ENCODE measurements at places on chromosomes 6 and 20.

GRCh38 chr20:34891166-34892062, 15.0 kb downstream of the ACSS2 start:
- no peak for DNase-seq

DNA sequence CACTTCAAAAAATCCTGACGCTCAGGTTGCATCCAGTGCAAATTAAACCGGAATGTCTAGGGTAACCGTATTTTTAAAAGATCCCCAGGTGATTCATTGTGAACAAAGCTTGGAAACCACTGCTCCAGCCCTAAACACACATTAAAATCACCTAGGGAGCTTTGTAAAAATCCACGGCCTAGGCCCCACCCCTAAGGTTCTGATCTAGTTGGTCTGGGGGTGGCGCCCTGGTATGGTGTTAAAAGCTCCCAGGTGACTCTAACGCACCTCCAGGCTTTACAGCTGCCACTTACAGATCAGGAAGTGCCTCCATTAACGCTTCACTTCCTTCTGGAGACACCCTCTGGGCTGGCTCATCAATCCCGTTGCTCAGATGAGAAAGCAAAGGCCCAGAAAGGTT, 92.2 kb downstream of the GRM4 start:
- no peak for DNase-seq

- DNase-seq: no peak
Observed at GRCh38 chr6:73614802-73615201, 39.0 kb downstream of the SLC17A5 start.

GRCh38 chr6:31402324-31403282, 792 bp upstream of the MICA start:
- DNase-seq: no peak

- DNase-seq: no peak
Observed at GRCh38 chr6:157798851-157799250, 24.2 kb upstream of the SNX9 start.

GRCh38 chr6:27312950-27313271, 838 bp upstream of the POM121L2 start:
- DNase-seq: no peak

DNA sequence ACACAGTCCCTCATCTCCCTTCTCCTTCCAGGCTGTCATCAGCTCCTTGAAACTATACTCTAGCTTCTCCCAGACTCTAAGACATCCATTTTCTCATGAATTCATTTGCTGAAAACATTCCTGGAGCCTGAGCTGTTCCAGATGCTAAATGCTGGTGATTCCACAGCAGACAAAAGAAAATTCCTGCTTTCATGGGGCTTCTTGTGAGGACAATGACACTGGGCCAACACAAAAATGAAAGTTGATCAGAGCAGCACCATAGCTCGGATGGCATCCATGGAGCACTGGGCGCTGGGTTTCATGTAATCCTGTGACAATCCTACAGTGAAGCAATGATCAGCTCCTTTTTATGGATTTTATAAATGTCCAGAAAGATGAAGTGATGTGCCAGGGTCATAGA, 47.4 kb upstream of the STX16 start:
- no peak for DNase-seq

All from urothelium cell line (cell line).